ENCODE measurements at places on chromosomes 7 and 10.

- no peak for DNase-seq
These were observed 2.7 kb downstream of the CALD1 start for GRCh38 chr7:134782121-134782623.

GRCh38 chr10:34124522-34125035 is 690.5 kb downstream of the PARD3 start:
- no peak for DNase-seq

DNA sequence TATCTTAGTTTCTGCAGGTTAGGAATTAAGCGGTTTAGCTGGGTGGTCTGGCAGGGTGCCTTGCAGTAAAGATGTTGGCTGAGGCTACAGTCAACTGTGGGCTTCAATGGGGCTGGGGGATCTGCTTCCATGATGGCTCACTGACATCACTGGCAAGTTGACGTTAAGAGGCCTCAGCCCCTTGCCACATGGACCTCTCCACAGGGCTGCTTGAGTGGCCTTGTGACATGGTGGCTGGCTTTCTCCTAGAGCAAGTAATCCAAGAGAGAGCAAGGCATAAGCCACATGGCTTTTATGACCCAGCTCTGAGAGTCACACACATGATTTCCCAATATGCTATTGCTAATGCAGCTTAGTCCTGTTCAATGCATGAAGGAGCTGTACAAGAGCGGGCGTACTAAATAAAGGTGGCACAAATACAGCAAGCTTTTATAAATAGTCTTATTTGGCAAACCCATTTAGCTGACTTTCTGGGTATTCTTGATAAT is 109.1 kb downstream of the SEPTIN7 start:
- DNase-seq: no peak

- no peak for DNase-seq
These were observed 121.7 kb upstream of the CCDC6 start for GRCh38 chr10:60028081-60028480.

DNA sequence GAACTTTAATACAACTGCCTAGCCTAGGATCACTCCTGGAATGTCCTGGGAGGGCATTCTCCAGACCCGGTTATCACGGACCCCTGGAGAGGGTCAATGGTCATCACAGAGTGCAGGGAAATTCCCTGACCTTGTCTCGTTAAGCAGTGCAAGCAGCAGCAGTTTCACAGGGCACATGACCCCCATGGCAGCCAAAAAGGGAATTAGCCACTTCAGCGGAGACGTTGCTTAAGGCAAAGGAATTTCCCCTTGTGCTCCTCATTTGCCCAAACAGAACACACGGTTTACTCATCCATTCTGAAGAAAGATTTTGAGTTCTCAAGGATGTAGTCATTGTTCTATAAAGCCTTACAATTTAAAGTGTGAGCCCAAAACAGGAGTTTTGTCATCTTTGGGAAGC is 260.3 kb downstream of the SNX13 start:
- DNase-seq: no peak

DNA sequence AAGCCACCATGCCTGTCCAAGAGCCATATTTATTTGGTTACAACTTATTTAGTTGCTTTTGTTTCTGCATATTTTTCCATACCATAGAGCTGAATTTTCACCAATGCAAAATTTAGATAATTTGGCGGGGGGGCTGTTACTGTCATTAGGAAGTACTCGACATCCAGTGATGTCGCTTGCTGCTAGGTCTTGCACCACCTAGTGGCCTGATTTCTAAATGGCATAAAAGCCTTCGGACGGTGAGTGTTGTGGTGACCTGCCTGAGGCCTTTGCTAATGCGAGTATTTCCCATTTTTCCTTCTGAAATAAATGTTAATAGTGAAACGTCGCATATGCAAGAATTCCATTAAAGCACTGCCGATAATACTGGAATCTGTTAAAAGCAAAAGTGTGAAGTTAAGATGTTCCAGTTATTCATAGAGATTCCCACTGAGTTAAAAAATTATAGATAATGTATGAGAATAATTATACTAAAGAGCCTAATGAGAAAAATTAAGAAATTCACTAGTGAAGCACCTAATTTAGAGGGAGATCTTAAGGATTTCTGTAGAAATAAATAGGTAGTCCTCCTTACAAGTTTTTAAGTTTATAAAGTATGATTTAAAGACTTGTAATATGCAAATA is 86.1 kb upstream of the DNAJB6 start:
- no peak for DNase-seq

DNA sequence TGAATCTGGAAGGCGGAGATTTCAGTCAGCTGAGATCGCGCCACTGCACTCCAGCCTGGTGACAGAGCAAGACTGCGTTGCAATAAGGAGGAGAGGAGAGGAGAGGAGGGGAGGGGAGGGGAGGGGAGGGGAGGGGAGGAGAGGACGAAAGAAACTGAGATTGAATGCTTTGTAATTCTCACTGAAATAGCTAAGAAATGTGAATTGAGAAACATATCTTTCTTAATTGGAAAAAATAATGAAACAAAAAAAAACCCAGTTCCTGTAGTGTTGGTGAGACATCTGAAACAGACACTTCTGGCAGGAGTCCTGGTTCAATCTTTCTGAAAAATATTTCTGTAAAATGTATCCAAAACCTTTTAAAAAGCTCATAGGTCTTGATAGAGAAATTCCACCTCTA is 26.5 kb downstream of the PPA1 start:
- no peak for DNase-seq

- no peak for DNase-seq
These were observed 68.1 kb downstream of the SEC61G start for GRCh38 chr7:54690892-54691291.

GRCh38 chr10:29923416-29923965 is 135.9 kb downstream of the JCAD start:
- DNase-seq: no peak

DNA sequence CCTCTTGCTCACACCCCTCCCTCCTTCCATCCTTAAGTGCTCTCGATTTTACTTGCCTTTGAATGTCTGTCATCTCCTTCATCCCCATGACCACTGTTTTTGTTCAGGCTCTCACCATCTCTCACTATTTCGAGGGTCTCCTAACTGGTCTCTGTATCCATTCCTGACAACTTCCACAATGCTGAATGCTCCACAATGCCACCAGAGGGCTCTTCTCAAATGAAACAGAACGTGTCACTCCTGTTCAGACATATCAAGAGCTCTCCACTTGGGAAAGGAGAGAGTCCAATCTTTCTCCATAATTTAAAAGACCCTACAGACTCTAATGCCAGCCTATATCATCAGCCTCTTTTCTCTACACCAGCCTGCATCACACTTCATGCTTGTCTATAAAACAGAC is 9.0 kb upstream of the SLC13A1 start:
- no peak for DNase-seq

DNA sequence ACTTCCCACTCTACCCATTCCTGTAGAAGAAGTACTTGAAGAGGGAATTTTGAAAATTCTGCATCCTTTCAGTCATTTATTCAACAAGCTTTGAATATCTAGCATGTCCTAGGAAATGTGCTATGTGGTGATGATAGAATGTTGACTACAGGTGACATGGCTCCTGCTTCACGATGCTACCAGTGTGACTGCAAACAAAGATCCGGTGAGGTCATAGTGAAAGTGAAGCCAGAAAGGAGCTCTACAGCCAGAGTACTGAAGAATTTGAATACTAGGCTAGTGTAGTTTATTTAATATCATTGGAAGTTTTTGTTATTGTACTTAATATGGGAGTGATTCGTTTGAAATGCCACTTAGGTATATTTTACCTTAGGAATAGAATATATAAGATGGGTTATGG is 348.1 kb downstream of the TFEC start:
- DNase-seq: no peak

GRCh38 chr10:75612904-75613684 is 181.7 kb downstream of the LRMDA start:
- no peak for DNase-seq

Data from esophagus squamous epithelium (tissue), 5 donors.